T-helper 1 cell (primary cell): ENCODE measurements at places on chromosomes 3 and 15.

GRCh38 chr15:98907927-98908471, 99.6 kb downstream of the PGPEP1L start:
- DNase-seq = no peak

- no peak for DNase-seq
Measured at GRCh38 chr3:100966807-100967206, 26.4 kb downstream of the ABI3BP start.

DNA sequence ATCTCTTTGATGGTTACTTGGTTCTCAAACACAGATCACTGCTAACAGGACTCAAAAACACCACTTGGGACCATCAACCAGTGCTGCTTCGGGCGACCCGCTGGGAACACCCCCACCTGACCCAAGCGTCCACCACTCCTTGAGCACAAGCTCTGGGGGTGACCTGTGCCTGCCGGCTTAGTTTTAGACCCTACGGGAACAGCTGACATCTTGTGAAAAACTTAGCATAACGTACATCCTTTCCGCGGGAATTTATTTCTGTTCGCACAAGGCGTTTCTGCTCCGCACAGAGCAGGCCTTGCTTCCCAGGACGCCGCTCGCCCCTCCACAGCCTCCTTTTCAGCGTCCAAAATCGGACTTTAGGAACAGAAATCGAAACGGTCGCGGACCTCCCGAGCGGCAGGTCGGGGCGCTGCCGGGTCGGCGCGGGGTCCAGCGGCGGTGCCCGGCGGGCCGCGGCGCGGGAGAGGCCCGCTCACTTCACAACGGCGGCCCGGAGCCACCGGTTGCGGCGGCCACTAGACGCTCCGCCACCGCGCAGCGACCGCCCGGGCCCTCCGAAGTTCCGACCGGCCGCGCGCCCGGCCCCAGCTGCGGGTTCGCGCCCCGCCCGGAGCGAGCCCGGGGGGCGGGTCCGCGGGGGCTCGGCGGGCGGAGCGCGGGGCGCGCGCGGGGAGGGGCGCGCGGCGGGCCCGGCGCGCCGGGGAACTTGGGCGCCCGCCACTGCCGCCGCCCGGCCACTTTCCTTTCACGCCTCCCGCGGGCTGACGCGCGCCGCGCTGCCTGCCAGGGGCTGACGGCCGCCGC, 959 bp downstream of the SFMBT1 start:
- DNase-seq = peak; percentile 75

DNA sequence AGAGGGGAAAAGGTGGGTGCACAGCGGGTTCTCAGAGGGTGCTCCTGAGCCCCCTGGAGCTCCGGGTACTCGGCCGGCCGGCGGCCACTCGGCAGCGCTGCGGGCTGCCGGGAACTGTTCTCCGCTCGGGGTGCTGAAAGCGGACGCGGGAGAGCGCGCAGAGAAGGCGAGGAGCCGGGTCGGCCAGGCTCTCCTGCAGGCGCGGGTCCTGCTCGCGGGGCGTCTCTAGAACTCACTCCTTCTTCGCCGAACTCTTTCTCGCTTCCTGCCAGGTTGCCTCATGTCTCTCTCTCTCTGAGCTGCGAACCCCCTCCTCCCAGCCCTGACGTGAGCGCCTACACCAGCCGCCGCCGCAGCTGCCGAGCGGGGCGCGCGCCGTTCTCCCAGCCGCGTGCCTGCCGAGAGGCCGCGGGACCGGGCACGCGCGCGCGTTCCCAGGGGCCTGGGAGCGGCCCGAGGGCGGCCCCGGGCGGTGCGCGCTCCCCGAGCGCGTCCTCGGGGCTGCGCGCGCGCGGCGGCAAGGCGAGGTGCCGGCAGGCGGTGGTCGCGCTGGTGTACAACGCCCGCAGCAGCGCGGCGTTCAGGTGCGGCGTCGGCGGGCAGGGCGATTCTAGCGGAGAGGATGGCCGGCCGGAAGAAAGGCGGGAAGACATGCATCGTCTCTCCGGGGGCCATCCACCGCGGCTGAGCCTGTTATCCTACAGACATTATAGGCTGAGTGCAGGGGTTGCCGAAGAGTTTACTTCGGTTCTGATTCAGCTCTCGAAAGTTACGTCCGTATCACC, at the start of gene PEX5L:
PEX5L (minus strand) TSS at position 267 of the 785 bp plus-strand sequence. CDS start 338 bp downstream, outside the sequence.
- no peak for DNase-seq

GRCh38 chr3:69092030-69092516, 7.3 kb downstream of the ARL6IP5 start:
- no peak for DNase-seq

GRCh38 chr3:71581457-71582035, 2.0 kb downstream of the FOXP1 start:
- DNase-seq = peak; percentile 6

DNA sequence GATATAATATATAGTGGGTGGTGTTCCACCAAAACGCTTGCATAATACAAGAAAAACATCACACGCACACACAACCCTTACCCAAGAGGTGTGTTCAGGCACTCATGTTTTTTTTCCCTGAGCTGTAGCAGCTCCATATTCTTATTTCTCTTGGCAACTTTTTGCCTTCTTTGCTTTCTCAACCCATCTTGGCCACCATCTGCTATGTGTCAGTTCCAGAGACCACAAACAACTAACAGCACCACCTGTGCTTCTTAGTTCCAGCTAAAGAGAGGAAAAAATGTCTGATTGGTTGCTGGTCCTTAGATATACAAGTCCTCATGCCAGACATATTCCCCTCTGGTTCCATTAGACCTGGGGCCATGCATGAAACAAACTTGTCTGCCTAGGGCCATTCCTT, 11.9 kb downstream of the ACTC1 start:
- DNase-seq = no peak

DNA sequence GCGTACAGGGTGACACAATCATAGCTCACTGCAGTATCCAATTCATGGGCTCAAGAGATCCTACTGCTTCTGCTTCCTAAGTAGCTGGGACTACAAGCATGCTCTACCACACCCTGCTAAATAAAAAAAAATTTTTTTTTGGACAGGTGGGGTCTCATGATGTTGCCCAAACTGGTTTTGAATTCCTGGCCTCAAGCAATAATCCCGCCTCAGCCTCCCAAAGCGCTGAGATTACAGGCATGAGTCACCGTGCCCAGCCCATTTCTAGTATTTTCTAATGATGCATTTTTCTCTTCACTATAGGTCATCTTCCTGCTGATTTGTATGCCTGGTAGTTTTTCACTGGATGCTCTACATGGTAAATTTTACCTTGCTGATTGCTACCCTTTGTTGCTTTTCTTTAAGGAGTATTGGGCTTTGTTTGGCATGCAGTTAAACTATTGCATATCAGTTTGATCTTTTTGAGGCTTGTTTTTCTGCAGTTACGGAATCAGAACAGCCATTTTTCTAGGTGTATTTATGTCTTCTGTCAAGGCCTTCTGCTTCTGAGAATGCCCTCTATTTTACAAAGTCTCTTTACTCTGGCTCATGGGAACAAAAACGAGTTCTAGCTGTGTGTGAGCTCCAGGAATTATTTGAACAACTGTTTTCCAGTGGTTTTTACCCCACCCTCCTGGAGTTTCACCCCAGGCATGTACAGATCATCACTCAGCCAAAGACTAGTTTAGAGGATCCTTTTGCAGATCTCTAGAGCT, 14.2 kb upstream of the NPTN start:
- DNase-seq = no peak

- no peak for DNase-seq
Measured at GRCh38 chr3:148615382-148615781, 82.3 kb upstream of the AGTR1 start.

DNA sequence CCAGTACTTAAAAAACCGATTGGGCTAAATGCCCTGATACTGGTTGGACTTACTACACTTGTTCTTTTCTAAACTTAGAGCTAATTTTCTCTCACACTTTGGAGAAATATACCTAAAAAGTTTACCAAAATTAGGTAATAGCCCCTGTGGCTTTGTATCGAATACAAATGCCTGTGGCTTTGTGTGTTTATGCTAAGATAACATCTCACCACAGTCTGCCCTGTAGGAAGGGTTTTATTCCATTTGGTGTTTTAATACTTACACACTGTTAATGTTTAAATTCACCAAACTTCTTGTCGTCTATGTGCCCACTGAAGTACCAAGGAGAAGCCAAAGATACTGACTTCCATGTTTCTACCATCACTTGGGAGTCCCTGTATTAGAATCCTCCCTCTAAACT, 66.4 kb downstream of the BCHE start:
- DNase-seq = no peak

DNA sequence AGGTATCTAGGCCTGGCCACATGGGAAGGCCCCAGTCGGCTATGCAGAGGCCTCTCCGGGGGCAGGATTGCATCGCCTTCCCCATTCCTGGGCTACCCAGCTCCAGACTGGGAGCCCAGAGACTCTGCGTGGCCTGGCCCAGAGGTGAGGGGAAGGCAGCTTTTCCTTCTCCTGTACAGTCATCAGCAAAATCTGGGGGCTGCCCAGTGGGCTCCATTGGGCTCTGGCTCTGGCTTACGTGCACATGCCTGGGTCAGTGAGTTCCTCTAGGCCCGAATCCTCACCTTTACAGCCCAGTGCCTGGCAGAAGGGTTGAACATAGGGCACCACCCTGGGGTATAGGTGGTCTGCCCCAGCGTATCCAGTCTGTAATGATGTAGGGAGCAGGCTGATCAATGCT, 3.9 kb upstream of the ANKRD63 start:
- no peak for DNase-seq

GRCh38 chr15:40696228-40696627, 1.3 kb downstream of the RAD51 start:
- DNase-seq = no peak

- DNase-seq = no peak
Measured at GRCh38 chr3:79461129-79461792, 306.5 kb downstream of the ROBO1 start.

GRCh38 chr3:42140665-42141203, 49.6 kb downstream of the TRAK1 start:
- no peak for DNase-seq

DNA sequence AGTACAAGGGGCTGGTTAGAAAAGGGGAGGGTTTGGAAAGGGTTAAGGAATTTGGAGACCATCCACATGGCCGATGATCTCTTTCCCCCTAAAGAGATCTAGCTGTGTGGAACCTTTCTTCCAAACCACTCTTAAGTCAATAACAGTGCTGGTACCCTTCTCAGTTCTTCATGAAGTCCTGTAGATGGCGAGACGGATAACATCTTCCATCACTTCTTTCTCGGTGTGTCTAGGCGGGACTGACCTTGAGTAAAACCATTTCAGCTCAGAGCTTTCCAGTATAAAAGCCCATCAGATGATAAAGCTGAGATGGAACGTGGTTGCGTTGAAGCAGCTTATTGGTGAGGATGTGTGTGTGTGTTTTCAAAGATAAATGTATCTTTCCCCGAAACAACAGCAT, 151.5 kb upstream of the BHLHE40 start:
- no peak for DNase-seq

- DNase-seq = peak; percentile 78
Measured at GRCh38 chr15:60583946-60584345, 105.0 kb upstream of the ICE2 start.

DNA sequence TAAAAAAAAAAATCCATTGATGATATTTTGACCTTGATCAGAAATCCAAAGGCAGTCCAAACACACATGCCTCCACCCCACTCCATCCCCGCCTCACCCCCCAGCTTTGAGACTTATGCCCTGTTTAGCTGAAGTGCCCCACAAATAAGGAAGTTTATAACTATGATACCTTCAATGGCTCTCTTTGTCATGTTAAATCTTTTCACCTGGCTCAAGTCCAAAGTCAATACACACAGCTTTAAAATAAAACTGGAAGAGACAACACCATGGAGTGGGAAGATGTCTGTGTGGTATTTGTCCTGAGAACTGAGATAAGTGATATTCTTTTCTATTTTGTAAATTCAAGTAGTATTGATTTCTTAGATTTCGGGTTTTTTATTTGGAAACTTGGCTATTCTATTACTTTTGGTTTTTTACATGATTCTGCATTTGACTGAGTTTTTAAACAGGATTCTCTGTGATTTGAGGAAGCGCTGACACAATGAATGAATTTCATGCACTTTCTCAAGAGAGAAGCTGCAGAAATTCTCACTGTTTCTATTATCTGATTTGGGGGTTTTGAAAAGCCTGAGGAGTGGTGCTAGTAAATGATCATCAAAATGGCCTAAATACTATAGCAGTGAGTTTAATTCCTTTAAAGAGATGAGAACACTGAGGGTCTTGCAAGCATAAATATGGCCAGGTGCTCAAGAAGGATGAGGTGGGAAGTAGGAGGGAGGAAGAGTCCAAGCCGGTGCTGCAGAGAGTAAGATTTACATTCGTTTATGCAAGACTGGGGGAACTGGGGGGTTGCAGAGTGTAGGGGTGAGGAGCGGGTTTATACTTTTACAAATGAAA, 5.2 kb downstream of the FOXB1 start:
- DNase-seq = no peak

- no peak for DNase-seq
Measured at GRCh38 chr3:179991104-179991503, 45.6 kb downstream of the PEX5L start.

DNA sequence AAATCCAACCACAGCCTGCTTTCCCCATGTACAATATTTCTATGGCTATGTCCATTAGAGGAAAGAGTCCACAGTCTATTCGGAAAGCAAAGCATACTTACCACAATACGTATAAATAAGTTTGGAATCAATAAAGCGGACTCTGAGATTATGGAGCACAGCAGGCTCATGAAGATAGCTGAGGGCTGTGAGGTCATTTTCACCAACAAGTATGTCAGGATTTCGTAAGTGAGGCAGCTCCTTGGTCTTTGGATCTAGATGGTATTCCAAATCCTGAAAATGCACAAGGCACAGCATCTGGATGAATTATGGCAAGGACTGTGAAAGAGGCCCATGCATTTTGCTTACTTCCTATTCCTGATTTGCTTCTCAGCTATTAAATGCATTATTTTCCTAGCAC, 100.4 kb downstream of the MYO5A start:
- no peak for DNase-seq

- DNase-seq = no peak
Measured at GRCh38 chr3:31307131-31307785, 225.5 kb upstream of the STT3B start.

GRCh38 chr15:39909007-39909406, 11.1 kb downstream of the GPR176 start:
- no peak for DNase-seq

DNA sequence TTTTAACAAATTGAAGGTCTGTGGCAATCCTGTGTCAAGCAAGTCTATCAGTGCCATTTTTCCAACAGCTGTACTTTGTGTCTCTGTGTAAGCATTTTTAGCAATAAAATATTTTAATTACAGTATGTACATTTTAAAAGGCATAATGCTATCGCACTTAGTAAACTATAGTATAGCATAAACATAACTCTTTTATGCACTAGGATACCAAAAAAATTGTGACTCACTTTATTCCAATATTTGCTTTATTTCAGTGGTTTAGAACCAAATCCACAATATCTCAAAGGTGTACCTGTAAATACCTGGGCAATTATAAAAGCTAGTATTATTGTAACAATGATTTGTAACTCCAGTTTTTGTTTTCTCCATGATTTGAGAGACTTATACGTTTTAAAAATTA, 46.5 kb downstream of the FRMD5 start:
- no peak for DNase-seq

DNA sequence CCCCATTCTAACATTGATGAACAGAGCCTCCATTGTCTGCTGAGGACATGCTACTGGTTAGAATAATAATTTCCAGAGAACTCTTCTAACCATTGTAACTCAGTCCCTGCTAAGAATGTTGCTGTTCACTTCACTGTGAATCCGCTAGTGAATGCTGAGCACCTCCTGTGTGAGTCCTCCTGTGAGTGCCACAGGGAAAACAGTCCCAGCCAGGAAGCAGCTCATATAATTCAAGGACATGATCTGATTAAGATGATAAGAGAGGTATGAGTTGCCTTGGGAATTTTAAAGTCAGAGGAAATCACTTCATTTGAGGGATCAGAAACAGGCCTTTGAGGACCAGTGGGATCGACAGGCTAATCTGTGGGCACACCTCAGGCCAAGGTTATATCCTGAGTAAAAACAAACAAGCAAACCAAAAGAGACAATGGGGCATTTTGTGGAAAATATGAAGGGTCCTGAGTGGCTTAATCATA, 33.9 kb upstream of the GPR160 start:
- no peak for DNase-seq
